Memory B cell (primary cell): ENCODE measurements at places on chromosomes 5 and 9.

- DNase-seq, result no peak
Observed at GRCh38 chr5:9623661-9624060, 6.5 kb downstream of the TAS2R1 start.

GRCh38 chr5:129664336-129664937, 83.5 kb upstream of the MINAR2 start:
- peak; percentile 19 for DNase-seq

- DNase-seq, result peak; percentile 4
Observed at GRCh38 chr5:80406980-80407734, 707 bp upstream of the ZFYVE16 start.

- no peak for DNase-seq
Observed at GRCh38 chr5:167511-167910, 23.8 kb upstream of the LRRC14B start.

- DNase-seq, result no peak
Observed at GRCh38 chr5:168106008-168106761, 185.3 kb upstream of the WWC1 start.

GRCh38 chr5:101561018-101561417, 657.9 kb upstream of the ST8SIA4 start:
- DNase-seq, result no peak

DNA sequence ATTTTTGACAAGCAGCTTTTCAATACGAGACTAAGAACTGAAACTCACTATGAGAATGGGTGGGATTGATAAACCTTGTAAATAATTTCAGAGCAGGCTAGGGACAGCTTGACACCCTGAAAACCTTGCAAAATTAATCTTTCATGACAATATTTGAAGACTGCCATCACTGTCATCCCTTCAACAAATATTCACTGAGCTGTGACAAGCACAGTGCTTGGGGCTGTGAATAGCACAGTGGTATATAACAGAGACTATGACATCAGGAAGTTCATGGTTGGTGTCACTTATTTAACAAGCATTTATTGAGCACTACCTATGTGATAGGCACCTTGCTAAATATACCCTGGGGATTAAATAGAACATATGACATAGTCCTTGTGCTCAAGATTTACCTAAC, 741.0 kb upstream of the RIOK2 start:
- no peak for DNase-seq
